ENCODE measurements at places on chromosomes 16 and 17.

GRCh38 chr17:40291281-40291664 is 3.6 kb downstream of the CDC6 start:
- DNase-seq = no peak

DNA sequence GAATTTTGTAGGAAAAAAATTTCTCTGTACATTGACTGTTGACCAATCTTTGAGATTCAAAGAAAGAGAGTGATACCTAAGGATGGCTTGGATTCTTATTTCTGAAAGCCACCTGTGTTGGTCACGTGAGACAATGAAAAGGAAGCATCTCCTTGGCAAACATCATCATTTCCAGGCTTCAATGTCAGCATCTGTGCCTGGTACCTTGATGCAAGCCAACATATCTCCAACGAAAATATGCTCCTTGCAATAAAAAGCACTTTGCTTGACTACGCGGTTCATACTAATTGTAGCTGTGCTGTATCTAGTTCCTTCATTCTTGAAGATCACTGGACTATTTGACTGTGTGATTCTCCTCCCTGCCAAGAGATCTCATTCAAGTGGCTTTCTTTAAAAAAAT is 503.4 kb upstream of the PSMD7 start:
- DNase-seq = no peak

DNA sequence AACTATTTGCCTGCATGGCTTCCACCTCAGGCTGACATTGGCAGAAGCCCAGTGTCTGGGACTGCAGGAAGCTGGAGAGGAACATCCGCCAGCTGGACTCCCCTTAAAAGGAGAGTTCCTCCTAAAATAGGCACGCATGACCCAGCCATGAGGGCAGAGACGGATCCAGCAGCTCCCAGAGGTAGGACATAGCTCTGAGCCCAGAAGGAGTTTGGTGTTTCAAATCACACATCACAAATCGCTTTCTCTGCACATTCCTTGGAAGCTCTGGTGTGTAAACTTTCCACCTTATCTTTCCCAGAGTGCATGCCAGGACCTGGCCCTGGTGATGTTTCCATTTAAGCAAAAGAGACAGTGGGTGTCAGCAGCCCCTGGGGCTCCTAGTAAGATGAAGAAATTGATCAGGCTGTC is 231.1 kb upstream of the CDH5 start:
- no peak for DNase-seq

DNA sequence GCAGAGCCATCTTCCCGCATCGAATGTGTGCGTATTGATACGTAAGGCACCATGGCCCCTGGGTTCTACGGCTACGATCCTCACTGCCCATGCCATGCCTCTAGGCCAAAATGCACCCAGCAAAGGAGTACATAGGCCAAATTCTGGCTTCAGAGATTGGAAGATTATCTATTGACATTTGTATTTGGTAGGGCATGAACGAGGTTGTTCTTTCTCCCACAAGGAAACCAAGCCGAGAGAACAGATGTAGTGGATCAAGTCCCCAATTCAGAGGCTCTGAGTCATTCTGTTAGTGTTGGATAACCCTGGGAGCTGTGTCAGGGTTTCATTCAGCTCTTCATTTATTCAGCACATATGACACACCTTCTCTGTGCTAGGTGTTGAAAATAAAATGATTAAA is 36.5 kb downstream of the HOXB1 start:
- DNase-seq = no peak

- DNase-seq = peak; percentile 60
Measured at GRCh38 chr17:20116683-20117309, 107.6 kb downstream of the SPECC1 start.

- DNase-seq = no peak
Measured at GRCh38 chr16:2511996-2512734, 1.6 kb upstream of the ATP6V0C start.

- no peak for DNase-seq
Measured at GRCh38 chr17:7444682-7445618, at the start of gene CHRNB1. Gene CHRNB1, plus strand, starts transcription at chr17:7445061. Its CDS starts 67 bp downstream, at chr17:7445128.

DNA sequence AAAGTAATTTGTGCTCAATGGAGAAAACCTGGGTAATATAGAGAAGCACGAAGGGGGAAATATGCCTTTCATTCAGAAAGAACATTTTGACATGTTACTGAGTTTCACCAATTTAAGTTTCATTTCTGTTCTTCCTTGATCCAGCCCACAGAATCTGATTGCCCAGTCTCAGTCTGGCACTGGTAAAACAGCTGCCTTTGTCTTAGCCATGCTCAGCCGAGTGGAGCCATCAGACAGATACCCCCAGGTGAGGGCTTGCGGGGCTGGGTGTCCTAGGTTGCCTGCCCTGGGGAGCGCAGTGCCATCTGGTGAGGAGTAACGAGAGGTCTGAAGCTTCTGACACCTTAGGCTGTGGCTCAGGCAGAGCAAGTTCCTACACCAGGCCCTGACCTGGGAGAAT is 17.7 kb downstream of the DDX19A start:
- no peak for DNase-seq

DNA sequence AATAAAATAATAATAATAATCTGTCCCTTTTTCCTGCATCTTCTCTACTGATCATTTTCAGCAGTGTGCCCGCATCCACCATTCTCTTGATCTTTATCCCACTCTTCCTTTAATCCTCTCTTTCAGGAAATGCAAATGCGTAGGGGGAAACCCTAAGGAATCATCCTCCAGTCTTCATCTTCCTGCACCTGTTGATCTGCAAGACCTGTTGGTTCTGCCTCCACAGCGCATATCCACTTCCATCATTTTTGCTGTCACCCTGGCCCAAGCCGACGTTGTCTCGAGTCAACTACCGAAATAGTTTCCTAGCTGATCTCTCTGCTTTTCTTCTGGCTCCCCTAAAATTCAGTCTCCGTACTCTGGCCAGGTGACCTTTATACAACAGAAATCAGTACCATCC is 24.5 kb downstream of the ADORA2B start:
- DNase-seq = no peak

- DNase-seq = no peak
Measured at GRCh38 chr16:21653571-21653970, 1.2 kb upstream of the IGSF6 start.

DNA sequence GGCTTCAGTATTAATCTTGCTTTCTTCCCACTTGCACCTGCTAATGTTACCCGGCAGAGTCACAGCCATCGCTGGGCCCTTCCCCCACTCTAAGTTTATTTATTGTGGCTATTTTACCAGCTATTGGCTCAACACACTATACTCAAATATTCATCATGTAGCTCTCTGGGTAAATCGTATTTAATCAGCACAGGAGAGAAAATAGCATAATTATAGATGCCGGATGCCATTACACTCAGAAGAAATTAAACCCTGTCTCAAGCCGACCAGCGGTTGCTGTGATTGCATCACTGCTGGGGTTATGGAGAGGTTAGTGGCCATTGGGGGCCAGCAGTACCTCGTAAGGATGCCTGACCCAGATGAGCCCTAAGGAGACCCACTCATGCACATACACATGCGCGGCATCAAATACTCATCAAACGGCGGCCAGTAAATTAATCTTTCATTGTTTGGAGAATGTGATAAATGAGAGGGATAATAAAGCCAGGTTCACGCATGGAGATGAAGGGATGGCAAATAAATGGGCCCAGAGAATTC is 269.5 kb upstream of the ZFHX3 start:
- no peak for DNase-seq

GRCh38 chr16:71781741-71782140 is 26.9 kb downstream of the AP1G1 start:
- DNase-seq = no peak

DNA sequence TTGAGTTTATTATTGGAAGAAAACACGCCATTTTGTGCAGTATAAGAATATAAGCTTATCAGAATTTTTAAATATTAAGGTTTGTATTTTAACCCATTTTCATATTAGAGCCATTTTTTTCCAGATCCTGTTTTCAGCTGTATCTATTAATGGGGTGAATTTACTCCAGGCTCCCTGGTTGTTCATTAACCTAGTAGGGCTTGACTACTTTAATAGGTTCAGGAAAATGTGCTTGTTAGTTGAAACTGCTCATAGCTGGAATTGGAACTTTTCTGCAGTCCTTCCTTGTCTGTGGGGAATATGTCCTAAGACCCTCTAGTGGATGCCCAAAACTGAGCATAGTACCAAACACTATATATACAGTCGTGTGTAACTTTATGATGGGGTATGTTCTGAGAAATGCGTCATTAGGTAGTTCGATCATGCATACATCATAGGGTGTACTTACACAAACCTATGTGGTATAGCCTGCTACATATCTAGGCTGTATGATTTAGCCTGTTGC is 28.0 kb downstream of the NFAT5 start:
- no peak for DNase-seq

DNA sequence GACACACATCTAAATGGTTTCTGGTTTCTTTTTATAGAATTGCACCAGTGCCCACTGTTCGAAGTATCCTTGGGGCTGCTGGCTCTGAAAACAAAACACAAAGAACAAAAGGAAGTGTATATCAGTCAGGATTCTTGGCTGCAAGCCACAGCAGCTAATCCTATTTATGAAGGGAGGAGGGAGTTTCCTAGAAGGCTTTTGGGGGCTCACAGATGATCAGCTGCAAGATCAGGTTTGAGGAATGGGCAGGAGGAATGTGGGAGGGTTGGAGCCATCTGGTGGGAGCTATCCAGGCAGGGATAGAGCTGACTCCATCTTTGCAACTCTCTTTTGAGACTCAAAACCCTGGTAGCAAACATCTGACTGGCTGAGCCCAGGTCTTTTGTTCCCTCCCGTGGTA is 118.3 kb upstream of the EEF2KMT start:
- no peak for DNase-seq

DNA sequence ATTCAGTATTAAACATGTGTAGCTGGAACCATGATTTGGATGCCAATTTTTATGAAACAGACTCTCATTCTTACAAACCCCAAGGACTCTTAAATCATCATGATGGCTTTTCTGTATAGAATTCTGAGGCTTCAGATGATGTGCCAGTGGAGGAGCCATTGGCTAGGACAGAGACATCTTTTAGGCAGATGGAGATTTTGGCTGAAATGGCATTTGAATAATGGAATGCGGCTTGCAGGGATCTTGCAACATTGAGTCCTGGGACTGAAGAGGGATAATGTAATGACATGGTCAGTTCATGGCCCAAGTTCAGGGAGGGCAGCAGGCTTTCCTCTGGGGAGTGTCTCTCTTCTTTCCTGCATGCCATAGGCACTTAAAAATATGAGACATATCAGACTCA is 172.4 kb downstream of the ABCA8 start:
- DNase-seq = no peak

DNA sequence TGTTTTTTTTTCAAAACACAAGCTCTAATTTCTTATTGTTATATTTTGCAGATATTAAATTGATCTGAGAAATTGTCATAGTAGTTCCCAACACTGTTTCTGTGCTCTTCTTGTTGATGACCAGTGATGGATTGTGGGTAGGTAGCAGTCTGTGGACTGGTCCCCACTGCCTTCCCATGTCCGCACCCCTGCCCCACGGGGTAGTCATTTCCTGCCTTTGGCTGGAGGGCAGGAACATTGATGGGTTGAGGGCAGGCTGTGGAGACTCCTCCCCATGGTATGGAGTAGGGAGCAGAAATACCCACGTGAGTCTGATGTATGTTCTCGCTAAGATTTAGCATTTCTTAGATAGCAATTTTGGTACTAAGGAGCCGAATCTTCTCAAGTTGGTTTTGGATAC is 762.0 kb downstream of the CDH8 start:
- DNase-seq = no peak

DNA sequence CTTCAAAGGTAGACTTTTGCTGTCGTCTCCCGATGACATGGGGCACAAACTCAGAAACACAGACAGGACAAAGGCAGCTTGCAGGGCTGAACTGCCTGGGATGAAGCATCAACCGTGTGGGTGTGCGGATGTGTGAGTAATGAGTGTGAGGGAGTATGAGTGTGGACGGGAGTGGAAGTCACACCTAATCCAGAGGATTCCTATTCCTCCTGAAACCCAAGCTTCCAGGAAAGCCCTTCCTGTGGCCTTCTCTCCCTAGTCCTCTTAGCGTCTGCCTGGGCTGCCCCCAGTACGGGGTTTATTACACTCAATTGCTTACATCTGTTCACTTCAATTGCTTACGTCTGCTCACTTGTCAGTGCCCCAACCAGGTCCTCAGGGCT is 2.3 kb upstream of the IL4R start:
- DNase-seq = no peak

DNA sequence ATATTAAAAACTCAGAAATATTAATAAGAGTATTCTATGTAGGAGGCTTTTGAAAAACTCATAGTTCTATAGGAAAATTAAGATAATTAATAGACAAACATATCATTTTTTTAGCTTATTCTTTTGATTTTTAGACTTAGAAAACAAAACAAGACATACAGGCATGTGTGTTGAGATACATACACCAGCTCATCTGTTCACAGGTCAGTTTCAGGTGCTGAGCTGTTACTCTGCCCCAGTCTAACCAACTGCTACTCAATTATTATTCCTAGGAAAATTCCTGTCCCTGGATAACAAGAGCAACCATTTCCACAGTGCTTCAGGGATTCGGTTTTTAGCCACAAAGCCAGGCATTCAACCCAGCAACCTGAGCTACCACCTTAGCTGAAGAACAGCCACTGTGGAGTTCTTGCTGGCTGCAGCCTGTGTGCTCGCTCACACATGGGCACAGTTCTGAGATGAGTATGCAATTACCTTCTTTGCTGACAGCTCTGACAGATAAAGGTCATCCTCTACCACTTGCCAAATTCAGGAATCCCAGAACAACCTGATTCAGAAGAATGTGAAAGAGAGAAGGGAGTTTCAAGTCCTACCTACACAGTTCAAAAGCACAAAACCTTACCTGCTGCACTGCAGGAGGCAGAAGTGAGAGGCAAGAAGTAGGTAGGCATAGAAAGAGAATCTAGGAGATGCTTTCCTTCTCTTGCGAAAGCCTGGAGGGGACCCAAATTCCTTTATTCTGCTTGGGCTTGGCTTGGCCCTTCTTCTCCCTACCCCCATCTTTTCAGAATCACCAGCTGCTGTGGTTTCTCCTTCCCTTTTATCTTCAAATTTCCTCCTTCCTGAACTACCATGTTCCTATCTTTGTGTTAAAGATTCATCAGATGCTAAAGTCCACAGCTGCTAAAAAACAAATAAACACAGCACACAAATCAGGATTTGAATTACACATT is 62.7 kb downstream of the TEX2 start:
- DNase-seq = no peak

GRCh38 chr17:3865176-3865575 is 19.1 kb upstream of the NCBP3 start:
- no peak for DNase-seq

GRCh38 chr17:10224582-10225195 is 26.3 kb upstream of the GAS7 start:
- DNase-seq = no peak

- DNase-seq = no peak
Measured at GRCh38 chr17:65539630-65540266, 21.7 kb downstream of the AXIN2 start.

GRCh38 chr17:28365487-28365886 is 488 bp upstream of the SEBOX start:
- DNase-seq = no peak

- DNase-seq = no peak
Measured at GRCh38 chr17:63676584-63676983, 23.3 kb downstream of the LIMD2 start.

- no peak for DNase-seq
Measured at GRCh38 chr16:54066451-54067105, 220.0 kb downstream of the IRX3 start.
